NCI-H187 treated with DMSO at 0.1 percent for 48 hours (cell line): ENCODE measurements at places on chromosomes 6 and 20.

DNA sequence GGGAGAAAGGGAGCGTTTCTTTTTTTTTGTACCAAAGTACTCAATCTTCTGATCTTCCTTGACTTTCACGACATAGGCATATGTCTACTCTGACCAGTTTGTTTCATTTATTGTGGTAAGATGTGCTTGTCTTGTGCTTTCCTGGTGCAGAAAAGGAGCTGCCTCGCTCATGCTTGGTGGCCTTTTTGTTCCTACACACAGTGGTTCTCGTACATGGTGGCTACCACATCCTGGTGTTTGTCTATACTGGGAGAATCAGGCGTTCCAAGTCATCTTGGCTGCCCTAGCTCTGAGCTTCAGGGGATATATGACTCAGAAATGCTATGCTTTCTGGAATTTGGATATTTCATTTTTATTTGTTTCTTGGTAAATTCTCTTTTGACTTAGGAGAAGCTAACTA is 31.8 kb downstream of the MYB start:
- DNase-seq = no peak

- DNase-seq = no peak
These were observed 52.6 kb upstream of the SLC22A1 start for GRCh38 chr6:160069050-160069454.

GRCh38 chr6:162416831-162417537 is 310.6 kb downstream of the PRKN start:
- DNase-seq = no peak

- no peak for DNase-seq
These were observed 44.8 kb downstream of the INSM1 start for GRCh38 chr20:20412750-20413149.

- DNase-seq = no peak
These were observed 56.4 kb downstream of the SNRNP48 start for GRCh38 chr6:7646394-7646793.

DNA sequence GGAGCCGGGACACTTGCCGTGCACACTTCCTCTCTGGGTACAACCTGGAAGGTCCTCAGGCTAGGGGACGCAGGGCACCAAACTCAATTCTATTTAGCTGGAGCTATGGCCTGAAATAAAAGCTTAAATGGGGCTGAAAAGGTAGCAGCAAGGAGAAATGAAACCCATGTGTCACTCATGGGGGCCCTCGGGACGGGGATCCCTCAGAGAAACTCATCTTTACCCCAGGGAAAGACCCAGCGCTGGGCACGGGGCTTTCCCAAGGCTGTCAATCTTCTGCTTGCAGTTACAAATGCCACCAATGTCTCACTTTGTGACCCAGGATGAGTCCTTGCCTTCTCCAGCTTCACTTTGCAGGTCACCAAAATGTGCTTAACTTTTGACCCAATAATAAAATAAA is 16.5 kb downstream of the SNAI1 start:
- DNase-seq = no peak

DNA sequence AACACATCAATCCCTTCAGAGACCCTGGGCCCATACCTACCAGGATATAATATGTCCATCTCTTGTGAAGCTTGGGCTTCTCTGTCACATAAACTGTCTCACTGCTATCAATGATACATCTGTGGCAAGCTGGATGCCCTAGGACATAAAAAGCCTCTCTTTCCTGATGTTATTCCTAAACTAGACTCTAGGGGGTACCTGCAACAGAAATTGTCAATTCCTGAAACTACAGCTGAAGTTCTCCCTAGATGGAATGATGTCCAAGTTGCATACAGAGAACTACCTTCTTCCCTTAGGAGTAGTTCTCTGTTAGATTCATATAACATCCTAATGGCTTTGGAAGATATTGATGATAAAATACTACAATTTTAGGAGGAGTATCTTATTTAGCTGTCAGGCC is 35.8 kb downstream of the TBX18 start:
- DNase-seq = no peak

DNA sequence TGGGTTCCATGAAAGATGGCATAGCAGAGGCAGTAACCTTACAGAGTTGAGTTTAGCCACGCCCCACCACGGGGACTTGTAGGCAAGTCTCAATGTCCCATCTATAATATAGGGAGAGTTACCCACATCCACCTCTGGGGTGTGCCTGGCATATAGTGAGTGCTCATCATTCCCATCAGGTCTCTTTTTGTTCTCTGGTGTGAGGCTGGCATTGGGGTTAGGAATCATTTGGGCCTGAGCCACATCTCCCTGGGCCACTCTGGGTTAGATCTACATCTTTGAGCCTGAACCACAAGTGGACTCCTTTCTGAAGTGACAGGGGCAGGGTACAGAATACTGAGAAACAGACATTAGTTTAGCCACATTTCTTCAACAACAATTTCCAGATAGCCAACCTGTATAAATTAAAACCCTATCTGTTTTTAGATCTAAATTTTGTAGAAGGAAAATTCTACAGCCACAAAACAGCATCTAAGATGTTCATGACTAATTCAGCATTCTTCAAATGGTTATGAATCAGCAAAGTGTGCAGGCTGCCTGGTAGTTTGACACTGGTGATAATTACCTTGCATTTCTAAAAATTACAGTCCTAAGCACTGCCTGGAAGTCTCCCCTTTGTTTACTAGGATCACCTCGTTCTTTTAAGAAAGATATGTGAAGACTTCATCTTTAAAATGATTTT is 20.1 kb downstream of the RNF24 start:
- no peak for DNase-seq

GRCh38 chr6:99905209-99906106 is 88.6 kb downstream of the MCHR2 start:
- no peak for DNase-seq

GRCh38 chr20:16694161-16694560 is 35.7 kb upstream of the SNRPB2 start:
- no peak for DNase-seq

DNA sequence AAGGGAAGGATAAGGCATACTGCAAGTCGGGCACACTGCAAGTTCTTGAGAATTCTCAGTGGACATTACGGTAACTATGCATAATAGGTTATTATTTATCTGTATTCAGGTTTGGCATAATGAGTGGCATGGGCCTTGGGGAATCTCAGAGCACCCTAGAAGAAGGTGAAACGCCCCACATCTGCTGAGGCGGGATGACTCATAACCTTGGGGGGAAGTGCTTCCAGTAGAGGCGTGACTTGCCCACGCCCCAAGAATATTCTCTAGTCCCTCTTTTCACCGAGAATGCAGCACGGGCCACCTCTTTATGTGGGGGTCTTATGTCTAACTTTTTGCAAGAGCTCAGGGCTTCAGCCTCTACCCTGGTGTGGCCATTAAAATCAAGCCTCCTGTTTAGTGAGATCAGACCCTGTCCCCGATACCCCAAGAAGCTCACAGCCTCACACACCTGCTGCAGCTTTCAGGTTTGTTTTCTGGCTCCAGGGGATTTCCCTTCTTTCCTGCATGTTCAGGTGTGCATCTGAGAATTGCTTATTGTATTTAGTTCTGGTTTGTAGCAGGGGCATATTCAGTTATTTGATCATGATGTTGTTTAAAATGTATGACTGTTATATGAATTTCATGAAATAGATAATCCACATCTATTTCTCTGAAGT is 19.1 kb downstream of the ZFP64 start:
- DNase-seq = no peak
